ENCODE measurements at places on chromosomes 1 and 21.
A peak's percentile ranks its signal among the peaks of the same experiment; 100 is the strongest.

- DNase-seq, result no peak
These were observed 2.5 kb upstream of the RCSD1 start for GRCh38 chr1:167627615-167627864.

DNA sequence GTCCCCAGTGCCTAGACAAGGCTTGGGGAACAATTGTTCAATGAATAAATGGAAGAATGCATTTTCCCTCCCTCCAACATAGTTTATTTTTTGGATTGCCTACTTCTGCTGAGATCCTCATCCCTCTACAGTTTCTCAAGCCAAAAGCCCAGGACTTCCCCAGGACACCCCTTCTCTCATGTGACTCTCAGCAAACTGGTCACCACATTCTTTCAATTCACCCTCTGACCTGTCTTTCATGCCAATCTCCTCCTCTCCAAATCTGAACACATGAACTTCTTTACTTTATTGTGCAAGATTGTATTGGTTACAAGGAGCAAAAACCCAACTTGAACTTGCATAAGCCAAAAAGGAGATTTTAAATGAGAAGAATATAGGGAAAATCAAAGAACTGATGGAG, 103.2 kb upstream of the JUN start:
- no peak for DNase-seq

- no peak for DNase-seq
These were observed 317.7 kb downstream of the MATN1 start for GRCh38 chr1:30405631-30406212.

DNA sequence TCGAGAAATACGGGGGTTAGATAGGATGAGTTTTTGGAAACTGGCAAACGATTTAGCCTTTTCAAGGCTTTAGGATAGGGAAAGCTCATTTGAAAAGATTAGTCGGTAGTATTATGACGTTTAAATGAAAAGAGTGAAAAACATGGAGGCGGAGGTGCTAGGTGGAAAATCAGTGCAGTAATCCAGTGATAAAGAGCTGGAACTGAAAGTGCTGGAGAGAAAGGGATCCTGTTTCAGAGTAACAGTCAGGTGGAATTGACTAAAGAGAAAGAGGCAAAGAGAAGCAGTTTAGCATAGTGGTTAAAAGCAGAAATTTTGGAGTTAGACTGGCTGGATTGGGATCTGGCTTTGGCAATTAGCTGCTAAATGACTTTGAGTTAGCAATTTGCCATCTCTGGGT, 945 bp downstream of the WDR3 start:
- no peak for DNase-seq

GRCh38 chr1:77126307-77126706, 92.9 kb downstream of the PIGK start:
- DNase-seq, result no peak

GRCh38 chr1:161787355-161787754, 21.2 kb downstream of the ATF6 start:
- no peak for DNase-seq

- no peak for DNase-seq
These were observed 13.4 kb upstream of the FAM43B start for GRCh38 chr1:20538760-20539551.

DNA sequence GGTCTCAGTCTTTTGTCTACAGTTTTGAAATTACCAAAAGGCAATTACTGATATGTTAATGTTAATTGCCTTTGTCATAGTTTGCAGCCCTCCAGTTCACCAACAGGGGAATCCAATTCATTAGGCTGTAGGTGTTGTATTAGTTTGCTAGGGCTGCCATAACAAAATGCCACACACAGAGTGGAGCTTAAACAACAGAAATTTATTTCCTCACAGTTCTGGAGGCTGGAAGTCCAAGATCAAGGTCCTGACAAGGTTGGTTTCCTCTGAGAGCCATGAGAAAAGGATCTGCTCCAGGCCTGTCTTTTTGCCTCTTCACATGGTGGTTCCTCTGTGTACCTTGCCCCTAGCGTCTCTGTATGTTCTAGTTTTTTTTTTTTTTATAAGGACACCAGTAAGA, 1.3 kb downstream of the RTCA start:
- DNase-seq, result no peak

- DNase-seq, result no peak
These were observed 45.7 kb upstream of the DISC1 start for GRCh38 chr1:231580874-231581273.

DNA sequence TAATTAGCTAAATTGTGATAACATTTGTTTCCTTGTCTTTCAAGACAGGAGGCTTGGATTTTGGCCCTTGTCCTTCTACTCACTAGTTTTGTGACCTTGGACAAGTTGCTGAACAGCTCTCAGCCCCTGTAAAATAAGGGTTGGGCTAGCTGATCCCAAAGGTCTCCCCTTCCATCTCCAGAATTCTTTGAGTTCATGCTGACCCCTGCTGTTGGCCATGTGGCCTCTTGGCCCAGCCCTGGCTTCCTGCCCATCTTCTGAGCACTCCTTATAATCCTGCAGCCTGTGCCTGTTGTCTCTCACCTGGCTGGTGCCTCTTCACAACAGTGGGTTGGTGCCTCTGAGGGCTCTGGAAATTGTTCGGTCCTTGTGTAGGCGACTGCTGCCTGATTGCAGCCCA, 10.1 kb downstream of the PTGFRN start:
- no peak for DNase-seq

DNA sequence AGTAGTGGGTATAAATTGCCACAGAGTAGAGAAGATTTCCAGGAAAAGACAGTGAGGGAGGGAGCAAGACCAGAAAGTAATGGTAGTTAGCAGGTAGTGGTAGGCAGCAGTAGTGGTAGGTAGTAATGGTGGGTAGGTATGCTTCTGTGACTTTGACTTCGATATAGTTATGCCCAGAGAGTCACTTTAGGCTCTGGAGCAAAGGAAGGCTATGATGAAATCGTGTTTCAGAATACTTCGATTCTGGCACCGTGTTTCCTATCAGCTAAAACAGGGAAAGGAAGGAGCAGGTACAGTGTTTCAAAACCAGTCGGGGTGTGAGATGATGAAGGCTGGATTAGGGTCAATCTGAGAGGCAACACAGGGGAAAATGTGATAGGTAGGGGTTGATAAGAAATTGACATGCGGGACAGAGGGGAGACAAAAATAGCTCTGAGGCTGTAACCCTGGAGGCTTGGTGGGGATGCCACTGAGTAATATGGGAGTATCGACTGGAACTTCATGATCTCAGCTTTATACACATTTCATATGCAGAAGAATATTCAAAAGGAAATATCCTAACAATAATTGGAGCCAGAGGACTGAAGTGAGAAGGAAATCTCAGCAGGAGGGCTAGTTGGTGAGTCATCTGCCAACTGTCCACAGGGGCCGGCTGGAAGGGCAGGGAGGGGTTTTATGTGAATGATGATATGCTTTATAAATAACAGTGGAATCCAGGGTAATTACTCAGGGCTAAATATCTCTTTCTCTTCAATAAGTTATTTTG, 25.2 kb upstream of the TRIM45 start:
- no peak for DNase-seq

- peak; percentile 2 for DNase-seq
These were observed 48.3 kb upstream of the CAPZB start for GRCh38 chr1:19533626-19534025.

DNA sequence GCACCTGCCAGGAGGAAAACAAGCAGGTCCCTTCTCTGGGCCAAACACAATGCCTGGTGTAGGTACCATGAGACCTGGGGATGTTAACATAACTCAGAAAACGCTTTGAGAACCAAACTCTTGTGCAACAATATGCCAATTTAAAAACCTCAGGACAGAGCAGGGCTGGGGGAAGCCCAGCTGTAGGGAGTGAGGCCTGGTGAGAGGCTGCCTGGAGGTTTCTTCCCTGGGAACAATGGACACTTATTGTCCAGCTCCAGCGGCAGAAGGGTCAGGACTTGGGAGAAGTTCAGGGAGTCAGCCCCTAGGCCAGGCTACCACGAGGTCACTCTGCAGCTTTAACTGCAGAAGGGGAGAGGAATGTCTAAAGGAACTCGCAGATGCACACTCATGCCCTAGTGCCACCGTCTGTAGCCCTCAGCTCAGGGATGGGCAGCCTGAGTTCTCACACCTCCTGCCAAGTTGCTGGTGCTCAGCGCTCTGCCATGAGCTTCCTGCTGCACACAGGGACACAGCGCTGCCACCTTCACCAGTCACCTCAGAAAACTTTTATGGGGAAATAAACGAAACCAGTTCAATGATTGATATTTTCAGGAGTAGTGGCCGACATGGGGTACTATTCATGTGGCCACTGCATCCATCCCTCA, 8.5 kb downstream of the GPR157 start:
- DNase-seq, result no peak

DNA sequence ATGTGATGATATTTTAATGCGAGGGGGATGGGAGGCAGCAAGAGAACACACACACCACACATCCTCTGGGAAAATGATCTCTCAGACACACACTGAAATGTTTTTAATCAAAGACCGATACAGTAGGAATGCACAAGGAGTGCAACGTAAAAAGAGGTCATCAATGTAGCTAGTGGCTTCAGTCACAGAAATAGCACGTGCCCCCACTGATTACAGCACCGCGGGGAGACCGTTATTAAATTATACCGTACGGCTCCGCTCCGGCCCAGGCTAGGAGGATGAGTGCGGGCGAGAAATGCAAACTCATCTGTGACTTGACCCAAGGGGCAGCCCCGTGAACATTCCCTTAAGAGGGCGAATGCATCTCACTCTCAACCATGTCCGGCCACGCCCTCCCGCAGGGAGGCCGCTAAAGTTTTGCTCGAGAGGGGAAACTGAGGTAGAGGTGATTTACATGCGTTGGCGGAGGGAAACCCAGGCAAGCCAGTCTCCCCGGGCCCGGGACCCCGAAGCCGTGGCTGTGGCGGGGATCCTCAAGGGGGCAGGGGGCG, 552 bp downstream of the UBR4 start:
- no peak for DNase-seq

DNA sequence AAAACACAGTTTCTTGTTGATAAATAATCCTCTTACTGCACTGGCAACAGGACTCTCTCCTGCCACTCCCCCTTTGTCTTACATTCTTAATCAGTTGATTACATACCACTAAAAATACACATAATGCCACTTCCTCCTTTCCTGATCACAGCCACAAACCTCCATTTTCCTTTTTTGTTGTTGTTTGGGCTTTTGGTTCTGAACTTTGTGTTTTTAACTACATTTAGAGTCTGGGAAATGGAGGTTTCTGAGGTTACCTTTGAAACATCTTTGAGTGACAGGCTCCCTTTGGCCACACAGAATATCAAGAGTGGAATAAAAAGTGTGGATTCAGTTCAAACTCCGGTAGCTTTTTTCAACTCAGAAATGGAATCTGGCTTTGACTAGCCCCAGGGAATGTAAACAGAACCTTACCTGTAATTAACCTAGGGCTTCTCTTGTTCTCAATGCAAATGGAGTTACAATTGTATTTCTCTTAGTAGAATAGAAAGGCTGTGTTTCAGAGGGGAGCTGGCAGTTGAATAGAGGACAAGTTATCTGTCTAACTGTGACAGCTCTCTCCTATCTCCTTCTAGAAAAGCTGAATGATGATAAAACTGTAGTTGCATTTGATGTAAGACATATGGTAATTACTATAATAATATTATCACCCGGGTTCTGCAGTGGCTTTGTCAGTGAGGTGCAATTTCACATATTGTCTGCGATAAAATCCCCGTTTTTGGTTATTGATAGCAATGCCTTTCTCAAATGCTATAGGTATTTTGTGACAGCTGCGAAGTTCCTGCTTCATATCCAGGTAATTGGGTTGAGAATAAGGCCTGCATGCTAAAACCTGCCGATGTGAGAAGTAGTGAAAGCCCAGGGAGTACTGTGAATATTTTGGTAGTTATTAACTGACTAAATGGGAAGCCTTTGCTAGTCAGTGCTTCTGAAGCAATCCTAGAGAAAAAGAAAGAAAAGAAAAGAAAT, 66.9 kb downstream of the ST6GALNAC5 start:
- DNase-seq, result no peak

GRCh38 chr1:25727635-25728286, 72.2 kb upstream of the SELENON start:
- peak; percentile 64 for DNase-seq

- DNase-seq, result no peak
These were observed 28.8 kb downstream of the PADI6 start for GRCh38 chr1:17400725-17401341.

DNA sequence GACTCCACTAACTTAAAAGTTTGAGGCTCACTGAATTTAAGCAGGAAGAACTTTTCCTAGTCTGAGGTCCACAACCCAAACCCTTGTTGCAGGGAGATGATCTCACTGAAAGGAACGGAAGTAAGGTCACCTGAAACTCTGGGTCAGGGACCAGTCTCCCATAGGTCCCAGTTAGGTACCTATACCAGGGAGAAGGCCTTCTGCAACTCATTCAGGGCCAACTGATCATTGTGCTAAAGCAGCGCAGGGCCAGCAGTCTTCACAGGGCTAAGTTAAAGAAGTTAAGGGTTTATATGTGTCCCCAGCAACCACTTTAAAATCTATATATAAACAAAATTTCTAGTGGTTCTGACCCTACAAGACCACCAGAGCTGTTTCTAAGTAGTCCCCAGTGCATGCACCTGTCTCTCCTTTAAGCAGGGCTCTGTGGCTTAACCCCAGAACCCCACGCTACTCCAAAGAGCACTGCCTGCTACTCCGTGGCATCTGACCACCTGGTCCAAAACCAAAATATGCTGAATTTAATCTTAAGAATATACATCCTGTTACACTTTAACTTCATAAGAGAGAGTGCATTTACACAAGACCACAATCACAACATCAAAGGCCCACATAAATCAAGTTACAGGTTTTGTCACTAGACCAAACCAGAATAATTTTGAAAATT, 2.8 kb downstream of the SRSF10 start:
- no peak for DNase-seq

- DNase-seq, result no peak
These were observed 190.4 kb downstream of the TTLL7 start for GRCh38 chr1:83808536-83808935.

All from C1 segment of cervical spinal cord (tissue), 14 donors.